Glomerular endothelial cell (primary cell): ENCODE measurements at places on chromosomes 2 and 18. TPM values are rescaled to one million over a fixed set of nuclear protein-coding genes. Genes with fewer than 3 reads are reported as not detected.

The IL1RL2 gene
- total RNA-seq: 0.47 TPM in 1 of 2 replicates, not detected in the other

GRCh38 chr2:98502556-98503335 lies 58.1 kb downstream of the INPP4A start:
- no peak for DNase-seq

The POTEC gene
- total RNA-seq: not detected in 2 replicates

DNA sequence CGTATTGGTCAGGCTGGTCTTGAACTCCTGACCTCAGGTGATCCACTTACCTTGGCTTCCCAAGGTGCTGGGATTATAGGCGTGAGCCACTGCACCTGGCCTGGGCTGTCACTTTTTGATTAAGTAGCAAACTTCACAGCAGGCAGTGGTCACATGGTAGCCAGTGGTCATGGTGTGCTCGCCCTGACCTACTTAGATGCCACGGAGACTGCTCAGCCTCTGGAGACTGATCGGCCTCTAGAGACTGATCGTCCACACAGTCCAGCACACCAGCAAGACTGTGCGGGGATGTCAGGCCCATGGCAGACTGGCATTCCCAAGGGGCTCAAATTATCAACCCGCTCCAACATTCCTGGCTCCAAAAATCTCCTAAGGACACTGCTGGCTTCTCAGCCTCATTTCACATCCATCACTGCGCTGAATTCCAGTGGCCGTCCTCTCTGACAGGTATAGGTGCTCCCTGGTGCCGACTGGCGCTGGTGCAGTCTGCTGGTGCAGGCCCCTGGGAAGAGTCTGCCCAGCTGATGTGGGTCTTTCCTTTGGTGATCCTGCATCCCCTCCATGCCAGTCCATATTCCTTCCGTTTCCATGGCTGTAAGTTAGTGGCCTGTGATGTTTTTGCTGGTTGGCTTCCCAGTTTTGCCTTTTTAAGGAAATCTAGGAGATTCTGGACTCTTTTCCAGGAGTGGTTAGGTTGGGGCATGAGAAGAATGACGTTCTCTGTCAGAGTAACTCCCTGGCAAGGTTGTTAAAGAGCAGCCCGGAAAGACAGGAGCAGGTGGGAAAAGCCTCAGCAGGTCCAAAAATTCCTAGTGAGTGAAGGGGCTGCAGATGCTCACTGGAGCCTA lies 374.5 kb upstream of the HS6ST1 start:
- DNase-seq: no peak

The C1GALT1C1L gene
- total RNA-seq: 0.47 TPM in 1 of 2 replicates, not detected in the other

GRCh38 chr18:38851526-38851925 lies 1285.9 kb upstream of the CELF4 start:
- DNase-seq: no peak

GRCh38 chr18:7927119-7927518 lies 360.0 kb downstream of the PTPRM start:
- no peak for DNase-seq

- no peak for DNase-seq
These were observed 845 bp downstream of the CFAP210 start for GRCh38 chr2:169693360-169693759.

The ATP6V1C2 gene
- not detected in 2 replicates for total RNA-seq

- DNase-seq: no peak
These were observed 261.3 kb upstream of the KLHL29 start for GRCh38 chr2:23123686-23124085.

DNA sequence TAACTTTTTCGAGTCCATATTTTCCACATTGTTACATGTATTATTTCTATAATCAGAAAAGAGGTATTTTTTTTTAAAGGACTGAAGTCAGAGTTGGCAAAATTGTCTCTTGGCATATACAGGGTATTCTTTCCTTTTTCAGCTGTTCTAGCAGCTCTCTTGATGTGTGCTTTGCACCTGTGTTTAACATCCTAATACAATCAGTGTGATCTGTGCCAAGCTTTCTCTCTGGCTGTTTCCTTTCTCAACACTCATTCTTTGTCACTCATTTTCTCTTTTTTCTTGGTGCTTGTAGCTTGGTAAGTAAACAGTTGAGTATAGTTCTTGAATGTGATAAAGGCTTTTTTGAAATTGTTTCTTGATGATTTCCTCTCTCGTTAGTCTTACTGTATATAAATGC lies 9.2 kb downstream of the RNMT start:
- no peak for DNase-seq

The RMND5A gene
- 28.7 and 29.1 TPM in 2 replicates for total RNA-seq

DNA sequence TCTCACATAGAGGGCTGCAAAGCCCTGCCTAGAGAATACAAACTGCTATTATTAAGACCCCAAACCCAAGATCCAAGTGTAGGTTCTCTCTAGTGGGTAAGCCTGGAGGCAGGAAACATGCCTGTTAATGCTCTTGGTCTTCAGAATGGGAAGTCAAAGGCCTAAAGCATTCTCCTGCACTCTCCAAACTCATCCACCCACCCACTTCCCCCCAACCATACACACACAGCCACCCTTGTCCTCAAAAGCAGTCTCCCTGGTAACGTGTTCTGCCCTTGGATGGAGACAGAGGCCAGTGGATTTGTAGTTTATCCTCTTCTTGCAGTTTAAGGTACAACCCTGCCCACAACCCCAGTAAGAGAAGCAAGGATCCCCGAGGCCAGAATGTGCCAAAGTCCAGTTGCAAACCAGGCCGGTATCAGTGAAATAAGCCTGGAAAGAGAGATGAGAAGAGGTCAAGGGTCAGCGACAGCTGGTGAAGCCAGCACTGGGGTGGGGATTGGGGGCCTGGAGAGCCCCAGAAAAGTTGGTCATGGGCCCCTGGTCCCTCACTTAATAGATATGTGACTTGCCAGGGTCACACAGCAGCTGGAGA lies 23.0 kb downstream of the TMEM247 start:
- DNase-seq: no peak

The NGEF gene
- total RNA-seq: 0.19 and 0.47 TPM in 2 replicates

The CRYBA2 gene
- not detected in 2 replicates for total RNA-seq

DNA sequence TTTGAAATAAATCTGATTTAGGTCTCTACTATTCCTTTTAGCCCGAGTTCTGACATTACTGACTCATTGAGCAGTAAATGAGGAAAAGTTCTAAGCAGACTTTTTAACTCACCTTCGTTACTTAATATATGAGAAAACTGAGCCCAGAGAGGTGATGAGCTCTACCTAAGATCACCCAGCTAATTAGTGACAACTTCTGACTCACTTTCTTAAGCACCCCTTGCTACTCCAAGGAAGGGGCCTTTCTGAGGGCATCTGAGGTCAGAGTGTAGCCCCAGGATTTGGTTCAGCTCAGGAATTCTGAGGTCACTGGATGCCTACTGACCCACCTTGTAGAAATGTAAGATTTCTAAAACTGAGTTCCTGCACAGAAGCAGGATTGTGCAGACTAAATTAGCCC lies 102.2 kb upstream of the FZD5 start:
- DNase-seq: no peak

DNA sequence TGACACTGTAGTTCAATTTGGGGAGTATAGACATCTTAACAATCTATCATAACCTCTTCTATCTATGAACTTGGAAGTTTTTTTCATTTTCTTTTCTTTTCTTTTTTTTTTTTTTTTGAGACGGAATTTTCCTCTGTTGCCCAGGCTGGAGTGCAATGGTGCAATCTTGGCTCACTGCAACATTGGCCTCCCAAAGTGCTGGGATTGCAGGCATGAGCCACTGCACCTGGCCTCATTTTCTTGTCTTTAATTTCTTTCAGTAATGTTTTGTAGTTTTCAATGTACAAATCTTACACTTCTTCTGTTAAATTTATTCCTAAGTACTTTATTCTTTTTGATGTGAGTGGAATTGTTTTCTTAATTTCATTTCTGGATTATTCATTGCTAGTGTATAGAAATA lies 14.6 kb downstream of the ASAP2 start:
- DNase-seq: no peak

The VIL1 gene
- total RNA-seq: not detected in 2 replicates

GRCh38 chr18:32389858-32390257 lies 80.8 kb downstream of the GAREM1 start:
- no peak for DNase-seq

The RTP5 gene
- total RNA-seq: not detected in 2 replicates

GRCh38 chr18:22676423-22676822 lies 256.7 kb upstream of the RBBP8 start:
- DNase-seq: no peak

The ONECUT2 gene
- total RNA-seq: 0.06 and 0.15 TPM in 2 replicates

DNA sequence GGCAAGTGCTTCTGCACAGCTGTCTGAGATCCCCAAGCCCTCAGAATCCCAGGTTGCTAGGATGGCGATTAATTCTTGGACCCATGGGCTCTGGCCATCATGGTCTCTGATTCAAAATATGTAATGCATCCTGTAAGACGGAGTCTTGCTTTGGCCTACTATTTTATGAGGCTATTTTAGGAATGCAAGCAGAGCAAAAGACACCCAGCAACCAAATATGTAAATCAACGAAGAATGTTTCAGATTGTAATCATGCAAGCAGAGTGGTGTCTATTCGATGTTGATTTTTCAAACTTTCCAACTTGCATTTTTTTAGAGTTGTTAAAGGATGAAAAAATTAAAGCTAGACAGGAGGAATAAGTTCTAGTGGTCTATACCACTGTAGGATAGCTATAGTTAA lies 154.8 kb downstream of the COL6A3 start:
- DNase-seq: no peak

DNA sequence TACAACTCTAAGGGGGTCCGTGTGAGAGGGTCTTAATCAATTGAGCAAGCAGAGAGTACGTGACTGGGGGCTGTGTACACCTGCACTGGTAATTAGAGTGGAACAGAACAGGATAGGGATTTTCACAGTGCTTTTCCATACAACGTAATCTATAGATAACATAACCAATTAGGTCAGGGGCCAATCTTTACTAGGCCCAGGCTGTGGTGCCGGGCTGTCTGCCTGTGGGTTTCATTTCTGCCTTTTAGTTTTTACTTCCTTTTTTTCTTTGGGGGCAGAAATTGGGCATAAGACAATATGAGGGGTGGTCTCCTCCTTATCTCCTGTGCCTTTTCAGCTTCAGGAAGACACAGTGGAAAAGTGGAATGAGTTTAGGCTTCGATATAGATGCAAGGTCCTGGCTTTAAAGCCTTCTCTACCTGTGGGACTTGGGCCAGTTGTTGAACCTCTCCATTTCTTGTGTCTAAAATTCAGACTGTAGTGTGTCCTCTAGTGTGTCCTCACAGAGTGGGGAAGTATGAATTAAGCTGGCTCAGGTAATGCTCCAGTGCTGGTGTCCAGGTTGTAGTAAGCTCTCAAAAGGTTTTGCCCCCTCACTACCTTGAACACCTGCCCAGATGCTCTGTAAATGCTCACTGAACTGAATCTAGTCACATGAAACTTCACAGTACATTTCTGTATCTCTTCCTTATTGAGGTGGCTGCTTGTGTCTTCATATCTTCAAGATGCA lies 422.8 kb downstream of the SETBP1 start:
- no peak for DNase-seq

GRCh38 chr2:60641811-60642788 lies 88.6 kb upstream of the BCL11A start:
- peak; percentile 51 for DNase-seq

DNA sequence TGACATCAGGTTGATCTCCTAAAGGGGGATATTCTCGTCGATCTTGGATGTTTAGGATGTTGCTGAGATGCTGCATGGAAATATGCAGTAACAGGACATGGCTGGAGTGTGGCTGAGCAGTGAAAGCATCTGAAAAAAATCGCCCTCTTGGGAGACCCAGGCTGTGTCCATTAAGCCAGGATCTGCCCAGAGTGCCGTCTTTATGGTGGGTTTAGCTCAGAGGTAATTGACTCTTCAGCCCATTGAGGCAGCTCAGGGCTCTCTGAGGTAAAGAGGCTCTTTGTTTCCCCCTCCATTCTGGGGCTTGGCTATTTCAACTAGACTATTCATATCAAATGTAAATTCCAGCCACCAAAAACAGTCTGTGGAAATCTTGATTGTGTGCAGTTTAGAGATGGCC lies 26.5 kb downstream of the OSBPL6 start:
- DNase-seq: no peak

DNA sequence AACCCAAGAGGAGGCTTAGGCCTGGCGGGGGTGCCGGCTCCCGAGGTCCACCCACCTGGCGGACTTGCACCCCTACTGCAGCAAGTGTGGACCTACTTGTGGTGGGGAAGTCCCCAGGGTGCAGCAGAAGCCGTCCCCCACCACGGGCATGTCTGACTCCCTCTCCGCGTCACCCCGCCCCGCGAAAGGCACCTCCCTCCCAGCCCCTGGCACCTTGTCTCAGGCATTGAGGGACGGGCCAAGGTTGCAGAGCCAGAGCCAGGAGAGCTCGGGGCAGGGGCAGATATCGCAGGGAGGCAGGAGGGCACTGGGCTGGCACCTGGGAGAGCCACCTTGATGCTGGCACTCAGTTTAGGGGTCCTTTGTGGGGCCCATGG lies 19.0 kb downstream of the CROCC2 start:
- DNase-seq: no peak

GRCh38 chr2:225002039-225002655 lies 40.1 kb downstream of the DOCK10 start:
- no peak for DNase-seq

GRCh38 chr2:51781691-51782090 lies 749.8 kb upstream of the NRXN1 start:
- no peak for DNase-seq

DNA sequence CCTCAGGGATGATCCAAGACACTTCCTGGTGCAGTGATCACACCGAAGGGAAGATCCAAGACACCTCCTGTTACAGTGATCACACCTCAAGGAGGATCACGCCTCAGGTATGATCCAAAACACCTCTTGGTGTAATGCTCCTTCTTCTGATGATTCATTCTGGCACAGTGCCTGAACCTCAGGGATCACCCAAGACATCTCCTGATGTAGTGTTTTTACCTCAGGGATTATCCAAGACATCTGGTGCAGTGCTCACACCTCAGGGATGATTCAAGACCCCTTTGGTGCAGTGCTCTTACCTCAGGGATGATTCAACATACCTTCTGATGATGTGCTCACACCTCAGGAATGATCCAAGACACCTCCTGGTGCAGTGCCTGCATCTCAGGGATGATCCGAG lies 124.4 kb downstream of the ASB1 start:
- no peak for DNase-seq

- no peak for DNase-seq
These were observed 92.3 kb downstream of the KLF7 start for GRCh38 chr2:207073412-207073800.
